Kidney glomerular epithelial cell (primary cell): ENCODE measurements at places on chromosomes 3 and 15.

DNA sequence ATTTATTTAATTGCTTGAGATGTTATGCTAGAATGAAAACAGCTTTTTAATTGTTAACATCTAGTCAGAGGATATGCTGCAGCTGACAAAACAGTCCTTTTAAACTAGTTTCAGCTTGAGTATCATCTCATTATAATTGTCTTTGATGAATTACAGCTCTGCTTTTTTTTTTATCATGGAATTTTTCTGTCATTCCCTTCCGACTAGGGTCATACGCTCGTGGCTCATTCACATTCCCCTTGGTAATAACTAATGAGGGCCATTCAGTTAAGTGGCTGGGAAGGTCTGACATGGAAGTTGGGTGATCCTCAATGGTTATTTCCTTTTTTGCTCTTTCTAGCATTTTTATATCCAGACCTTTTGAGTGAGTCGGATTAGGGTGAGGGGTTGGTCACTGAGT, 77.0 kb downstream of the PGPEP1L start:
- DNase-seq, result no peak

GRCh38 chr15:54843006-54843405, 353.7 kb downstream of the RSL24D1 start:
- DNase-seq, result no peak

DNA sequence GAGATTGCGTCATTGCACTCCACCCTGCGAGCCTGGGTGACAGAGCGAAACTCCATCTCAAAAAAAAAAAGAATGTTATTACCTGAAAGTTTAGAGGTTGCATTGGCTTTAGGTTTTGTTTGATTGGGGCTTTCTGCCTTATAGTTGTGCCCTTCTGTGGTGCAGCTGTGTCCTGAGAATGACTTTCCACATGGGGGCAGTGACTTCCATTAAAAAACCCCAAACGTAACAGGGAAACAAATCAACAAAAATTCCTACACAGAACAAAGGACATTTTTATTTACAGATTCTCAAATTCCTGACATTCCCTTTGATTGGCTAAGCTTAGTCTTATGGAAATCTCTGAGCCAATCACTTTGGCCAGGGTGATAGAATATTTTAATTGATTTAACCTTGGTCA, 154.1 kb upstream of the GPR149 start:
- DNase-seq, result no peak

DNA sequence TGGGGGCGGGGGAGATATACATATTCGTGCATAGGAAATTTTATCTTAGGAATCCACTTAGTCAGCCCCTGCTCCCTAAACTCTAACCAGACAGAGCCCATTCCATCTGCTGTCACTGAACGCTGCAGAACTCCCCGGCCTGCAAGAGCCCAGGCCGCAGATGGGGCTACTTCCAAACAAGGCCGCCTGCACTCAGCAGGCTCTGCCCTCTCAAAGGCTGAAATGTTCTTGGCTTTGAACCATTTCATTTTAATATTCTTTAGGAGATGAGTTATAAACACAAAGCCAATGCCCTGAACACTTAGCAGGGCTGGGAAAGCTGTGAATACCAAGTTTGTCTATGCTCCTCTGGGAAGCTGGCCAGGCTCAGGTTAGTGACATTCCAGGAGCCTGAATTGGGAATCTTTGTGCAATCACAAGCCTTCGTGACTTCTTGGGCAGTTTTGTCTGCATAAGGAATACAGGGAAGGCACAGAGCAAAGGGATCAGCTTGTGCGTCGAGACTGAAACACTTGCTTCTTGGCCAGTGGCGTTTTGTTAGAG, 65.0 kb downstream of the SYNM start:
- no peak for DNase-seq

DNA sequence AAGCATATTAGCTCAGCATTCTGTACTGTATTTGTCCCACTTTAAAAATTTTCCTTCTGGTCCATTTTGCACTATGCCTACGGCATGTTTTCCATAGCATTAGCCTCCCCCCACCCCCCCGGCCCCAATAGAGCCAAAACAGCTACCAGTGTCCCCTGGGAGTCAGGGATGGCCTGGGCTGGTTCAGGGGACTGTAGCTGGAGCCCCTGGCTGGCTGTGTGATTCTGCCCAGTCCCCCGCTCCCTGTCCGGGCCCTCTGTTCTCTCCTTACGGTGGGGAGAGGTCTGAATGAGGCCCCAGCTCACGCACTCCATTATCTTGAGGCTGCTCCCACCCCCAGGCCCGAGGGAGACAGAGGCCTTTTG, 70.1 kb downstream of the KLF15 start:
- no peak for DNase-seq

DNA sequence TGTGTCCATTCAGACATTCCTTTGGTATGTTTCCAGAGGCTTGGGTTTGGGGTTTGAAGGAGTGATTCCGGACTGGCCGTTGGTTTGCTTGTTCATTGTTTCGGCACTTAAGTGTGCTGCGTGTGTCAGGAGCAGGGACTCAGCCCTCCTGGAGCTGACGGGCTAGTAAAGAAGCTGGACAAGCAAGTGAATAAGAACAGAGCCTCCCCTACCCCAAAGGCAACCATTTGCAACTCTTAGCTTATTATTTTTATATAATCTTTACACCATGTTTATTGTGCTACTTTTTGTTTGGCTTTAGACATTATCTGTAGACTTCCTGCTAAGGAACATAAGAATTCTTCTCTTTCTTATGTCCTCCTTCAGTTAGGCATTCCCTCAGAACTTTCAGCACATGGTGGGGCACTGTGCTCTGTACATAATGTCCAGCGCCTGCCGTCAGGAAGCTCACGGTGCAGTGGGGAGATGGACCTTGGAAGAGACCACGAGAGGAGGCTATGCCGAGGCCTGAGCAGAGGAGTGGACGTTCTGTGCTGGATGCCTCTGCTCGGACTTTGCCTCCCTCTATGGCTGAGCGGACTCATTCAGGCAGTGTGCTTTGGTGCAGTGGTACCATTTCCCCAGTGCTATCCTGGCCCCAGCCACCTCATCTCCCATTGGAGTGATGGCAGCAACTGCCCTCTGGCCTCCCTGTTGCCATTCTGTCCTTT, 65.4 kb downstream of the EEFSEC start:
- DNase-seq, result no peak

- no peak for DNase-seq
Observed at GRCh38 chr3:5116538-5116937, 5.6 kb upstream of the ARL8B start.

- DNase-seq, result no peak
Observed at GRCh38 chr15:92393980-92394308, 263 bp downstream of the ST8SIA2 start.

- no peak for DNase-seq
Observed at GRCh38 chr3:42746455-42747450, 26.3 kb downstream of the CCDC13 start.

DNA sequence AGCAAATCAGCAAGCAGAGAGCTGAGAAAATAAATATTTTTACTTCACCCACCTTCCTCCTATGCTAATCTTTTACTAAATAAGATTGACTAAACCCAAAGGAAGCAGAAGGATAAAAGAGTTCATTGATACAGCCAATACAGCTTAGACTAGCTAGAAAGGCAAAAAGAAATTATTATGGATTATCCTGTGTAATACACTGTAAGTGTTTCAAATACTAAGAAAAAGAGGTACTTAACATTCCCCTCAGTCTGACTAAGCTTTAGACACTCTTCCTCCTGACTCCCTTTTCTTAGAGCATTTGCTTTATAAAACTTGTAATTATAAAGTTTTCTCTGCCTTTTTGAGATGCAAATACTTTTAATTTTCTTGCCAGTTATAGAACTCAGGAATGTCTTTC, 848.9 kb upstream of the CADM2 start:
- no peak for DNase-seq

DNA sequence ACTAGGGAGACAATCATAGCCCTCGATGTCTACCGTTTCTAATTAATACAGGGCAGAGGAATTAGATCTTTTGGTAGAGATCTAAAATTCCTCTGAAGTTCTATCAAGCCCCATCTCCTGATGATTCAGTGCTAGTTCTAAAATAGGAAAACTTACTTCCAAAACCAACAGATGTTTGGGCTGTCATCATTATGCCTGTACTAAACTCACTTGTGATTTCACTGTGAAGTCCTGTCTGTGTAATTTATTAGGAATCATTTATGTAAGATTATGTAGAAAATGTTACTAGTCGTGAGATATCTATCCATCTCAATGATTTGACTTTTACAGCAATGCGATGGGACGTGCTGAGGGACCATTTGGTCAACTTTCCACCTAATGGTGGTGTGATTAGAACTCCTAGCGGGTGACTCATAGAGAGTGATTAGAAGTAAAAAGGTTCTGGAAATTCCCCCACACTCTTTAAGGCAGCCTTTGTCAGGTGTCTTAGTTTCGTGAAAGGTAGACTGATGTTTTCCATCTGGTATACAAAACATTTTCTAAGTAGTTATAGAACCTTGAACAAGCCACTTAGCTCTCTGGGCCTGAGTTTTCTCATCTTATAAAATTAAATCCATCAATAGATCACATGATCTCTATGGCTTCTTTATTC, 34.2 kb downstream of the LIPC start:
- DNase-seq, result no peak

GRCh38 chr3:9377981-9378380, 15.1 kb downstream of the THUMPD3 start:
- DNase-seq, result no peak

DNA sequence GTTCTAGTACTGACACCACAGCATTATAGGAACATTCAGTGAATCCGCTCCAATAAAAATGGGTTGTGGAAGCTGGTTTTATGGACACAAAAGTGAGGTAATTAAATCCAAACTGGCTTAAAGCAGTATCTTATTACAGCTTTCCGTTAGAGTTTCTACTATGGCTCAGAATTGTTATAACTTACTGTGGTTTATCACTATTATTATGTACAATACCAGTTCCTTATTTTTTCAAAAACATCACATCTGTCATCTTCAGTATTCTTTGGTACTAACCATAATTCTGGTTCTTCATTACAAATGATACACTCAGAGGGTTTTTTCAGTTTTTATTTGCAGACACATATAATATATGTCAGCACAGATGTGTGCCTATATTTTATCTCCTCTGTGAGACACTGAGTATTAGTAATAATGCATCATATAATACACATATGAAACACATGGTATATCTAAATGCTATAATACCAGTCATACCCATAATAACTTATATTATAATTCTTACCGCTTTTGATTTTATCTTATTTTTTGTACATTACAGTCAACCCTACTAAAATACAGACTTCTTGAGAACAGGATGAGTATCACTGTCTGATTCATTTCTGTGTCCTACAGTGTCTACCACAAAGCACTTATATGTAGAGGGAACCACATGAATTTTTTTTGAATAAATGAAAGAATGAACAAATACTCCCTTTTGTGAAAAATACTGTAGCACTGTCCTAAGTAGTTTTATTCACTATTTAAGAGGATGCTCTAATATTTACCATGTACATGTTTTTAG, 39.0 kb downstream of the CMSS1 start:
- DNase-seq, result no peak

- DNase-seq, result no peak
Observed at GRCh38 chr15:69126054-69126469, 34.4 kb upstream of the GLCE start.

- no peak for DNase-seq
Observed at GRCh38 chr3:102078854-102079808, 229.8 kb downstream of the NFKBIZ start.

DNA sequence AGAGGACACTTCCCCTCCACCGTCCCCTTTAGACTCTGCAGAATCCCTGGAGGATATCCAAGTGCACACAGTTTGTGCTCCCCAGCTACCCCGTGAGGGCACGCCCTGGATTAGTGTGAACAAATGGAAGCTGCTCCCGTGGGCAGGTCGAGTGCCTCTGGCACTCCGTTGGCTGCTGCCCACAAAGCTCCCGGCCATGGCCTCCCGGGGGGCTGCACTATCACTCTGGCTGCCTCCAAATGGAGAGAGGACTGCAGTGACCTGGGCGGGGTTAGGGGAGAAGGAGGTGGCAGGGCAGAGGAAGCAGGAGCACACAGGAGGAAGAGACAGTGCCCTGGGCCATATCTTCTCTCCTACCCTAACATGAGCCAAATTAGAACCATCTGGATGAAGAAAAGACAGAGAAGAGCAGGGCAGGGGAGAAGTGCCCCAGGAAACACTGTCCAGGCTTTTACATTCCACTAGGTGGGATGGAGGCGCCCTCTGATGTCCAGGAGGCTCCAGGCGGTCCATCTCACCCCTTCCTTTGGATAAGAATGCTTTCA, 29.4 kb upstream of the ACAD9 start:
- DNase-seq, result no peak

- no peak for DNase-seq
Observed at GRCh38 chr3:72533591-72534473, 314.4 kb downstream of the SHQ1 start.

DNA sequence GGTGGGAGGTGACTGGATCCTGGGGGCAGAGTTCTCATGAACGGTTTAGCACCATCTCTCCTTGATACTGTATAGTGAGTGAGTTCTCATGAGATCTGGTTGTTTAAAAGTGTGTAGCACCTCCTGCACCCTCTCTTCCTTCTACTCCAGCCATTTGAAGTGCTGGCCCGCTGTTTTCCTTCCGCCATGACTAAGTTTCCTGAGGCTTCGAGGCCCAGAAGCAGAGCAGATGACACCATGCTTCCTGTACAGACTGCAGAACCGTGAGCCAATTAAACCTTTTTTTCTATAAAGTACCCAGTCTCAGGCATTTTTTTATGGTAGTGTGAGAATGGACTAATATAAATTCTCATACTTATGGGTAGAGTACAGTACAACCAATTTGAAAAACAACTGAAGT, 123.6 kb upstream of the BHLHE40 start:
- DNase-seq, result no peak

DNA sequence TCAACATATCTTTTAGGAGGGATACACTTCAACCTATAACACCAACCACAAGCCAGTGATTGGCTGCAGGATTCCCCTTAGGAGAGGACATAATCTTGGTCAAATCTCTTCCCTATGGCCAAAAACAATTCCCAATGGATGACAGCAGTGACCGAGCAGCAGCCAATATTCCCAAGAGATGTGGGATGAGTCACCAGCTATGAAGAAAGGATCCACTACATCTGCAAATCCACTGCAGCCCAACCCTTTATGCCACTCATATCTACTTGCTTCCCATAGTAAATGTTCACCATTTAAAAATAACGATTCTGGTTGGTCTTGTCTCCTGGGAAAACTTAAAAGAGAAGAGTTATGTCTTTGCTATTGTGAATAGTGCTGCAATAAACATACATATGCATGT, 4.5 kb upstream of the IQCF5 start:
- DNase-seq, result no peak

- DNase-seq, result no peak
Observed at GRCh38 chr3:143301031-143301901, 181.7 kb downstream of the CHST2 start.

- DNase-seq, result no peak
Observed at GRCh38 chr15:98530570-98530969, 117.8 kb upstream of the IGF1R start.

- no peak for DNase-seq
Observed at GRCh38 chr15:71066983-71067382, 48.3 kb upstream of the THSD4 start.

DNA sequence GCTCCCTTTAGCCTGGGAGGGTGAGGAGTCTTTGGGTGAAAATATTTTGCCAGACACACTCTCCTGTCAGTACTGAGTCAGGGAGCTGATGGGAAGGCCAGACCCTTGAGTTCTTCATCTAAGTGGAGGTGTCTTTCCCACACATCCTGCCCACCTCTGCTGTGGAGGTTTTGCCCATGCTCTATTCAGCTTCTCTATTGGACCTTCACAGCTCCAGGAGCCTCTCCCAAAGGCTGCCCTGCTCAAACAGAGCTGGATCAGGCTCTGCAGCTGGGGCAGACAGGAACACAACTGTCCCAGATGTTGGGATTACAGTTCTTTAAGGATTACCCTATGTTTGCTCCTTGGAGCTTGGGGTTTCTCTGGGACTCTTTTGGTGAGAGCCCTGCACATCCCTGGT, 77.9 kb downstream of the SPSB4 start:
- DNase-seq, result no peak

- no peak for DNase-seq
Observed at GRCh38 chr3:134361162-134361835, 12.9 kb downstream of the AMOTL2 start.
